SK-N-DZ (cell line): ENCODE measurements at places on chromosomes 2 and 18.

- DNase-seq: no peak
Observed at GRCh38 chr2:127464470-127465257, 46.4 kb downstream of the PROC start.

GRCh38 chr2:43958397-43959275, 37.2 kb downstream of the LRPPRC start:
- DNase-seq: no peak

DNA sequence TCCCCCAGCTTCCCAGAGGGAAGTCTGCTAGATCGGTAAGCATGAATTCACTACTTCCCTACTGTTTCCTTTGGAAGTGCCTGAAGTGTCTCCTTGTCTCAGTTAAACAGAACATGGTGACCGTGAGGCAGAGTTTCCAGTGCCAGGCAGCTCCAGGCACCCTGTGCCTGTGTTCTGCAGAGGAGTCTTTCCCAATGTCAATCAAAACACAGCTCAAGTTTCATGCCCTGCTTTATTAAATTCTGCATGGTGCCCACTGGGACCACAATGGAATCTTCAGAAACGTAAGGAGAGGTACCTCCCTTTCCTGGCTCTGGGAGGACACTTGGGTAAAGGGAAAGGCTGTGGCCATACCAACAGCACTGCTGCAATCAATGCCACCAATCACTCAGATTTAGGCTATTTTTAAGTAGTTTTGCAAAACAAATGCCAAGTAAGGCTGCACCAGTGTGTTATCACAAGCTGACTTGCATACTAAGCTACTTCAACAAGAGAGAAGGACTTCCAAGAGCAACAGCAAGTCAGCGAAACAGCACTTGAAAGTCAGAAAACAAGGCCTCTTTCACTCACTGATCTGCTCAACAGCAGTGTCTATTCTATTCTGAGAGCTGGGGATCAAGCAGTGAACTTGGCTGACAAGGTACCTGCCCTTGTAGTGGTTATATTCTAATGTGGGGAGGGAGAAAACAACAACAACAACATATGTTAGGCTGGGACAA, 14.9 kb downstream of the LPIN2 start:
- no peak for DNase-seq

DNA sequence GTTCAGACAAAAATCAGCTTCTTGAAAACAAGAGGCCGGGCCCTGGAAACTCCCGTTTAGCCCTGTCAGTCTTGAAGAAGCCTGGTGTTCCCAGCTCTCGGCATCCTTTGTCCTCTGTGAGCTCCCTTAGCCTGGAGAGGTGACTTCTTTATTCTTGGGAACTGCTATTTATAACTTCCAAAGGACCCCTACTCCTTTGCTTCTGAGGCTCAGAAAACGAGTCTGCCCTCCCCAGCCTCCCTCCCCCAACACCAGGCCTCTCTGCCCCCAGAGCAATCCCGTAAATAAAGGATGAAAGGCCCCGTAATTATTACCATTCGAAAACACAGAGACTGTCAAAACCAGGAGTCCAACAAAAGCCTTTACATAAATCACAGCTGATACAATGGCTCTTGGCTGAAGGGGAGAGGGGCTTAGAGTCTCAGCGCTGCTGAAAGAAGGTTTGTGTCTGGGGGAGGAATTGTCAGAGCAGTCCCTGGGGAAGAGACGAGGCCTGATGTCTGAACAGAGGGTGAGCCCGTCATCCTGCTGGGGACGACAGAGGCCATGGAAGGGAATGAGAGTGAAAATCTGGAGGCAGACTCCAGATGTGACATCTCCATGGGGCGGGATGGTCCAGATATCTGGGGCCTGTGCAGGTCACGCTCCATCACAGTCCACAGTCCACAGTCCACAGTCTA, 283.0 kb downstream of the MYCN start:
- peak; percentile 31 for DNase-seq

DNA sequence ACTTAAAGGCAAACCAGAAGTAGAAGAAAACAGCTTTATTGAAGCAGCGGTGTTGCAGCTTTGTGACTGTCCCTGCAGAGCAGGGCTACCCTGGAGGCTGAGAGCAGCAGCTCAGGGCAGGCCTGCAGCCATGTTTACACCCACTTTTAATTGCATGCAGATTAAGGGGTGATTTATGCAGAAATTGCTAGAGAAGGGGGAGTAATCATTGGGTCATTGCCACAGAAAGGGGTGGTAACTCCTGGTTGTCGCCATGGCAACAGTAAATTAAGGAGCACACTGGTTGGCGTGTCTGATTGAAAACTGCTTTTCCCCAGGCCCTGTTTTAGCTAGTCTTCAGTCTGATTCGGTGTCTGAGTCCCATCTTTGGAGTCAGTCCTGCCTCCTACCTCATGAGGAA, 195.4 kb upstream of the HDAC4 start:
- no peak for DNase-seq

- no peak for DNase-seq
Observed at GRCh38 chr2:227423656-227424499, 36.1 kb upstream of the SCYGR1 start.

DNA sequence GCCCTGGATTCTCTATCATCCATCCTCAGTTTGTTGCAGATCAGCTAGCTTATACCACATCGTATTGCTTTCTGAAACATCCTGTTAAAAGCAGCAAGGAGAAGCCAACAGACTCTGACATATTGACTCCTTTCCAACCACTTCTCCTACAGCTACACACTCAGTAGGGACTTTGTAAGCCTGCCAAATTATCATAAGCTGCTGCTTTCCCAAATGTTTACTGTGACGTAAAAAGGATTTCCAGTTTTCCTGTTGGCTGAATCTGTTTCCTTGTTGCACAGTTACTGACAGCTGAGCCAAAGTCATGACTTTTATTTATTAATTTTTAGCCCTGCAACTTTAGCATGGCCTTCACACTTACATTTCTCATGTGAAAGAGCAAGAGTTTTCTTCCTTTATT, 294.3 kb downstream of the KCNJ3 start:
- no peak for DNase-seq

DNA sequence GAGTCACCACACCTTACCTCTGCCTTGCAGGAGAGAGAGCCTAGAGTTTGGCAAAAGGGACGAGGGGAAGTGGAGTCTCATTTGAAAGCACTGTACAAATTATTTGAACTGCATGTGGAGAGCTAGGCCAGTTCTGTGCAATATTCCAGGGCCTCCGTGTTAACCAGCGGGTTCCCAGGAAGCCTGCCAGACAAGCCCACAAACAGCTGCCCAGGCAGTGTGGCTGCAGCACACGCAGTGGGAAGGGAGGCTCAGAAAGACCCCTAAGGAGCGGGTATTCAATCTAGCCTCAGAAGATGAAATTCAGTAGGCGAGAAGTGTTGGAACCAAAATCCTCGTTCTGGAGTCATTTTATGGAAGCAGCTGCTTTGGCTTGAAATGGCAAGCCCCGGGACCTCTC, 30.7 kb downstream of the CNGA3 start:
- DNase-seq: no peak

DNA sequence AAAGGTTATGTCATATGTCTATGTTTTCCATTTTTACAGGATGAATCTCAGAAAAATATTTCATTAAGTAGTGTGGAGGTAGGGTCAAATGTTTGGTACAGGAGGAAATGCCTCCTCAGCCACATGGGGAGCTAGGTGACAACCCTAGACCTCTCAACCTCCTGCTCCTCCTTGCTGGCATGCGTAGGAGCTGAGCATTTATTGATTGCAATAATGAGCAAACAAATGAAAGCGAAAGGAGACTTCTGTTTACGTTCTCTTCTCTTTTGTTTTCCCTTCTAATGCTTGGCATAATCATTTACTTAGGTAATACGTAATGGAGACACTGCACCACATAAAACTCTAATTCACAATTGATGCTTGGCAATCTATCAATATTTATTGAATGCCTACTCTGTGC, 95.1 kb upstream of the CCBE1 start:
- no peak for DNase-seq

DNA sequence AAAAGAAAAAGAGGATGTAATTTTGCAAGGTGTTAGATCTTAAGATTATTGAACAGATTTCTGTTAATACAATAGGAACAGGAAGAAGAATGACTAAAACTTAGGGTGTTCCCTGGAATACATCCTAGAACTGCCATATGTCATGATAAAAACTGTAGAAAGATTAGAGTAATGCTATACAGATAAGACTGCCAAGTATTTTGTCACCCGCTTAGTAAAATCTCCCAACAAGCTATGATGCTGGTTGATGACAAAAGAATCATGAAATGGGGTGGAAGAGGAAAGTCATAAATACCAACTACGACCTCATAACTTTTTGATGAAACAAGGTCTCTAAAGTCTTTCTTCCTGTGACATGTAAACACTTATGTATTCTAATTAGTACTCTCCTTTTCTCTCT, 163.6 kb upstream of the COL3A1 start:
- DNase-seq: no peak

GRCh38 chr2:120874888-120875275, 139.2 kb downstream of the GLI2 start:
- no peak for DNase-seq

DNA sequence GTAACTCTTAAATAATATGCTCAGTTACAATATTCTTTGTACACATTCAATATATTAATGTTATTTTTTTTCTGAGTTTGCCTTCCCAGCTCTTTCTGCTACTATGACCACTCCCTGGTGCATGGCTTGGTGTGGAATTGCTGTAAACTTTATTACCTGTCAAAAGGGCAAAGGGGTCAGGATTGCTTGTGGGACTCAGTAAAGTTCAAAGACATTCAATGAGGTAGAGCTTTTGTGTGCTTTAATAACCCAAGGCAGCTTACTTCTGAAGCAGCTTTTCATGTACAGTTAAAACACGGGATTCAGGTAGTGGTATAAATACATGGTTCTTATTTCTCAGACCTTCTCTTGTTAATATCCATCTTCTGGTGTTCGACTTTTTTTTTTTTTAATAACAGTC, 132.8 kb downstream of the MEIS1 start:
- no peak for DNase-seq

- no peak for DNase-seq
Observed at GRCh38 chr2:15367715-15368114, 193.4 kb downstream of the NBAS start.

GRCh38 chr2:145524303-145524702, 1004.4 kb upstream of the ZEB2 start:
- no peak for DNase-seq

DNA sequence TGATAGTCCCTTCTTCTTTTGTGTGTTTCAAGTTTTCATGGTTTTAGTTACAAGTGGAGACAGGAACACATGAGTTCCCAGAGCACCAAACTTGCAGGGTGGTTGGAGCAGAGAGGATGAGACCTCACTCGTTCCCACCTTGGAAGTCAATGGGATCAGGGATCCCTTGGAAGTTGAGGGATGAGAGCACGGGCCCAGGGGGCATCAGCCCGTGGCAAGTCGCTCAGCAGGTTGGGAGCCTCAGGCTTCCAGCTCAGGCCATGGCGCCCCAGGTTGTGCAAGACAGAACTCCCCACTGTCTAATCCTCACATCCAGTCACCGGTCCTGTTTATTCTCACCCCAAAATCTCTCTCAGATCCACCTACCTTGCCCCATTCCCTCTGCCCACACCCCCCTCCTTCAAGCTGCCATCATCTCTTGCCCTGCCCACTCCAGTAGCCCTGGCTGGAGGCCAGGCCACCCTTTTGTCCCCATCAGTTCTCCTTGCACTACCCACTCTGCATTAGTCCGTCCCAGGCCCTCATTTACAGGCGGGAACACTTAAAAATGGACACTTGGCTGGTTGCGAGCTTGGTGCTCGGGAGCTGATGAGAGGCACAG, 37.6 kb upstream of the FOSL2 start:
- no peak for DNase-seq

GRCh38 chr2:200913654-200914053, 24.5 kb downstream of the NIF3L1 start:
- no peak for DNase-seq

- DNase-seq: no peak
Observed at GRCh38 chr2:44143701-44144100, 25.0 kb upstream of the PPM1B start.

DNA sequence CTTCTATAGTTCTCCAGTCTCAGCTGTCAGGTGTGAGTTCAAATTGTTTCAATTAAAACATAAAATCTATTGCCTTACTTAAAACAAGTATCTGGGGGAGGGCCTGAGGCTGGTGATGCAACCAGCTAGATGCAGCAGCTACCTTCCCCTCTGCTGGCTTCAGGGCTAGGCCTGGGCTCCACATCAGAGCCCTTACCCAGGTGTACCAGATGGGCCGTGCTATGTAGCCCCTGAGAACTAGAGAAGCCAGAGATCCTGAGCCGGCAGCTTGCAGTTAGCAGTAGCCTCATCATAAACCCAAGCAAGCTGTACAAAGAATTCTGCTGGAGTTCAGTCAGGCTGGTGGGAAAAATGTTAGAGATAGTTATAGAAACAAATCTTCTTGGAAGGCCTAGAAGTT, 97.7 kb upstream of the ACAA2 start:
- no peak for DNase-seq

GRCh38 chr2:175815537-175815936, 186.5 kb downstream of the LNPK start:
- DNase-seq: no peak

DNA sequence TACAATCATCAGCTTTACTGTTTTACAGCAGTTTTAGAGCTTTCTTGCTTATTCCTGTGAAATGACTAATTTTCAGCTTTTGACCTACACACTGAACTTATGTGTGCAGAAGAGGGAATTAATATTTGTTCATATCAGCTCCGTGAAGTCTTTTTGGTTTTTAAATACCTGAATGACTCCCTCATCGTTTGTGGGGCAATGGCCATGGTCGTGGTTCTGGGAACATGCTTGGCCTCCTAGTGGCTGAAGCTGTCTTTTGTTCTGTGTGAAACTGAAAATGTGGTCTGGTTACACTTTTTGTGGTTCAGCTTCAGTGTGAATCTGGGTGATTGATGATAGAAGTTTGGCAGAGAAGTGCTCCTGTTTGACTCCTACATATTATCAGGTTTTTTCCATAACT, 408.1 kb downstream of the THSD7B start:
- no peak for DNase-seq

- no peak for DNase-seq
Observed at GRCh38 chr2:56475191-56475590, 291.4 kb downstream of the CCDC85A start.

DNA sequence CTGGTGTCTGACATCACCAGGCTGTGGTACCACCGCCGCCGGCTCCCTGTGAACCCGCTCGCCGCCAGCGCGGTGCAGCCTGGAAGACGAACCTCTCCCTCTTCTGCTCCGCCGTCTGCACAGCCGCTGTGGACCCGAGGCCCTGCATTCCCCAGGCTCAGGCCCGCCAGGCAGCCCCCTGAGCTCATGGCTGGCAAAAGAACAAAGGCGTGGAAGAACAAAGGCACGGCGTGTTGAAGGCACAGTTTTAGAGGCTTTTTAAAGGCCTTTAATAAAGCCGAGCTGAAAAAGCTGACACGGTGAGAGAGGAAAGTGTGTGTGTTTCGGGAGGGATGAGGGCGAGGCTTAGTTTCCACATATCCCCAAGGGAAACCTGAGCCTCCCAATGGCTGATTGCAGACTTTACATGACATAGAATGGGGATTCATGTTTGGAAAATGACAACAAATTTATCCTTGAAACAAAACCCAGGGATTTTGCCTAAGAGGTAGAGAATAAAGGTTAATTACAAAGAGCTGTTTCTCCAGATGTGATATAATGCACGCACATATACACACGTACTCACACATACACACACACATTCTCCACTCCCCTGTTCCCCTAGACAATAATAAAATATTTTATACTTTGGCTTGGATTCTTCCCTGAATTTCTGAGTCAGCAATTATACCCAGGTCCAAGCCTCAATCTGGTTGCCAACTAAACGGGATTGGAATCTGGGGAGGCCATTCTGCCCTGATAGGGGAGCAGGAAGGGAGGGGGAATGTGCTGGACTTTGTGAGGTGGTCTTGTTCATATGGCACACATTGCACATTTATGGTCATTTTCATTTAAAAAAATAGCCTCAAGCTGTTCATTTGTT, 39.7 kb downstream of the RFX8 start:
- DNase-seq: no peak
